ENCODE measurements at places on chromosomes 2 and 18.

DNA sequence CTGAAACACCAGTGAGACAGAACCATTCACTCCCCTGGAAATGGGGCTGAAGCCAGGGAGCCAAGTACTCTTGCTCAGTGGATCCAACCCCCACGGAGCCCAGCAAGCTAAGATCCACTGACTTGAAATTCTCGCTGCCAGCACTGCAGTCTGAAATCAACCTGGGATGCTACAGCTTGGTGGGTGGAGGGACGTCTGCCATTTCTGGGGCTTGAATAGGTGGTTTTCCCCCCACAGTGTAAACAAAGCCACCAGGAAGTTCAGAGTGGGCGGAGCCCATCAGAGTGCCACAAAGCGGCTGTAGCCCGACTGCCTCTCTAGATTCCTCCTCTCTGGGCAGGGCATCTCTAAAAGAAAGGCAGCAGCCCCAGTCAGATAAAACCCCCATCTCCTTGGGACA lies 292.8 kb downstream of the LNPK start:
- no peak for DNase-seq

GRCh38 chr2:177598326-177599138 lies 206.0 kb downstream of the AGPS start:
- peak; percentile 42 for DNase-seq

- DNase-seq = no peak
These were observed 97.6 kb downstream of the NDUFA10 start for GRCh38 chr2:239927424-239927981.

- DNase-seq = no peak
These were observed 43.1 kb upstream of the CWC22 start for GRCh38 chr2:180050246-180050645.

DNA sequence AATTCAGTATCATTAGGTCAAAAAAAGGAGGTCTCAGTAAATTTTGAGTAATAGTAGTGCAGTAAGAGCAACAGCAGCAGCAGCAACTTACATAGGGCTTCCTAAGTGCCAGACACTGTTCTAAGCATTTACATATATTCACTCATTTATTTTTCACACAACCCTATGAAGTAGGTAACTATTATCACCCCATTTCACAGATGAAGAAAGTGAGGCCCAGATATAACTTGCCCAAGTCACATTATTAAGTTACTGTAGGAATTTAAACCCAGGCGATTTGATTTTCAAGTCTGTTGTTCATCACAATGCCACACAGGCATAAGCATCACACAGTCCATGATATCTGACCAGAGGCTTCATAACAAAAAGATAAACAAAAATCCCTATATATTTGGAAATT lies 90.2 kb upstream of the DTNB start:
- DNase-seq = no peak

DNA sequence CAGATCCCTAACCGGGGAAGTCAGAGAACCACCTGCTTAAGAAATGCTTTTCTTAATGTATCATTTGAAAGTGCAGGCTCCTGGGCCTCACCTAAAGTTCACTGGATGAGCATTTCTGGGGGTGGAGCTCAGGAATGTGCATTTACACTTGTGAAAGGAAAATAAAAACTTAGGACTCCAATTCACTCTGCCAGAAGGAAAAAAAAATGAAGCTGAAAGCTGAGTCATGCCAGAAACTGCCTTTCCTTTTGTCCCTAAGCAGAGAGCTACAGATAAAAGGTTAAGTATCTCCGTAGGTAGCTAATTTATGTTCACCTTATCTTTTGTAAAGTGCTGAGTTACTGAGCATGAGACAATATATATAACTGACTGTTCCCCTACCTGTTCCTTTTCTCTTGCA lies 229.5 kb upstream of the MEX3C start:
- DNase-seq = no peak

DNA sequence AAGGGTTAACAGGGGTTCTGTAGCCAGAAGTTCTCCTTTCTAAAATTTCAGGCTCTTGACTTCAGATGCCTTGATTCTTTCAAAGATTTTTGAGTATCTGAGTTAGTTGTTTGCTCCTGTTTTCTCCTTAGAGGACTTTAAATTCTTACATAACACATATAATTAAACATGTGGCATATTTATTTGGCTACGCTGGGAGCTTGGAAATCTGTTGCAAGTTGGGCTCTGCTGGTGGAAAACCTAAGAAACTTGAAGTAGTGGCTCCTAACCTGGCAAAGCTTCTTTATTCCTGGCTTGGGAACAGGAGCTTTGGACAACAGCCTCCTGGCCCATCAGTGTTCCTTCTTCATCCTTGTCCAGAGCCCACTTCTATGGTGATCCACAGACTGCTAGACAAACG lies 72.6 kb downstream of the VIT start:
- DNase-seq = no peak

- DNase-seq = no peak
These were observed 2.5 kb downstream of the KLF7 start for GRCh38 chr2:207163053-207163755.

GRCh38 chr2:239822146-239822831 lies 202.9 kb downstream of the NDUFA10 start:
- no peak for DNase-seq

DNA sequence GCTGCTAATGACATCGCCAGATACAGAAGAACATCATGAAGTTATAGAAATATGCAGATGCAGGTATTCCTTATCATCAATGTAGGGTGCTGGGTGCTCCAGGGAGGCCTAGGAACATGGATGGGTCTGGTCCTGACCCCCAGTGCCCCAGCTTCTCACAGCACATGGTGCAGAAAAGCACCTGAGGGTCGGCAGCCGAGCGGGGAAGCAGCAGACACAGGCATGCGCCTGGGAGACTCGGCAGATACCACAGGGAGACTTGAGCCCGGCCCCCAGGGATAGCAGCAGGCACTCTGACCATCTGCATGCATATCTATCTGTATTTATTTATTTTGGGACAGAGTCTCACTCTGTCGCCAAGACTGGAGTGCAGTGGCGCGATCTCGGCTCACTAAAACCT lies 43.2 kb downstream of the TMEM18 start:
- DNase-seq = no peak

- DNase-seq = peak; percentile 71
These were observed 134.0 kb downstream of the FTCDNL1 start for GRCh38 chr2:199716807-199717586.

DNA sequence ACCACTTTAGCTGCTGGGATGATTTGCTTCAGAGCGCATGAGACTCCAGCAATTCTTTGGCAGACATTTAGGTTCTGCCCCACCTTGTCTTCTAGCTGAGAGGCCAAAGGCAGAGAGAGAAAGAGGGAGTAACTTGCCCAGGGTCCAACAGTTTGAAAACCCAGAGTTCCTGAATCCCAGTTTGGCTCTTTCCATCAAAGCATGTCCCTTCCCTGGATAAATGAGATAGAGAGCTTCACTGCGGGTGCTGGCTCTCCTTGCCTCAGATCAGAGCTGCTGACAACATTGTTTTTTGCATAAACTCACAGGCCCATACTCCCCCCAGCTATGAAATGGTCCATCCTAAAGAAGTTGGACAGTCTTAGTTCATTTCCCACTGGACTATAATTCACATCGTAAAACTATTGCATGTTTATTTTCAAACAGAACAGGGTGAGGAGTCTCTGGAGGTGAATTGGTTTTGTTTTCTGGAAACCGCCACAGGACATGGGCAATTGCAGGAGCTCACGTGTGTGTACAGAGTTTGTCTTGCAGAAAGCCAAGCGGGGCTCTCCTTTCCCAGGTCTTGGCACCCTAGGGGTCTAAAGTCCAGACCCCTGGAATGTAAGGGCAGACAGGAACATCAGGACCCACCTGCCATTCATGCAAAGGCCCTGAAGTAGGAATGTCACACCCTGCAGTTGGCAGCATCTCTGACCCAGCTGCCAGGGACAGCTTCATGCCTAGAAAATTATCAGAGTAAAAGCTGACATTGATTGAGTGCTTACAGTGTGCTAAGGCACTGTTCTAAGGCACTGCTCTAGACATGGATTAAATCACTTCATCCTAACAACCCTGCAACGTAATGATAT lies 25.0 kb upstream of the SLC14A2 start:
- no peak for DNase-seq

GRCh38 chr2:127437781-127438726 lies 19.8 kb downstream of the PROC start:
- DNase-seq = no peak

GRCh38 chr2:147177071-147177857 lies 667.6 kb upstream of the ACVR2A start:
- no peak for DNase-seq

GRCh38 chr2:120429586-120430500 lies 83.9 kb downstream of the INHBB start:
- DNase-seq = no peak

DNA sequence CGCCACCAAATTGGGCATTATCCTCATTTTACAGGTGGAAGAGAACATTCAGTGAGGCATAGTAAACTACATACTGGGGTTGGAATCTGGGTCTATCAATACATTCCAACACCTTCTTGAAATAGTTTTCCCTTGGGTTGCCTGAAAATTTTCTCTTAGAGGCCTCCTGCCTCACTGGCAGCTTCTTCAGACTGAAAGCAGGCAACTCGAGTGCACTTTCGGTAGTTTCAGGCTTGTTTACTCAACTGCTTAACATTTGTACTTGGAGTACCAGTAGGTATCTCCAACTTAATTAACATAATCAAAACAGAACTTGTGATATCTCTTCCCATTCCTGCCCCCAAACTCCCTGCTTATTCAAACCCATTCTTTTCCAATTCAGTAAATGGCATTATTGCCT lies 36.2 kb upstream of the C2orf74 start:
- no peak for DNase-seq

DNA sequence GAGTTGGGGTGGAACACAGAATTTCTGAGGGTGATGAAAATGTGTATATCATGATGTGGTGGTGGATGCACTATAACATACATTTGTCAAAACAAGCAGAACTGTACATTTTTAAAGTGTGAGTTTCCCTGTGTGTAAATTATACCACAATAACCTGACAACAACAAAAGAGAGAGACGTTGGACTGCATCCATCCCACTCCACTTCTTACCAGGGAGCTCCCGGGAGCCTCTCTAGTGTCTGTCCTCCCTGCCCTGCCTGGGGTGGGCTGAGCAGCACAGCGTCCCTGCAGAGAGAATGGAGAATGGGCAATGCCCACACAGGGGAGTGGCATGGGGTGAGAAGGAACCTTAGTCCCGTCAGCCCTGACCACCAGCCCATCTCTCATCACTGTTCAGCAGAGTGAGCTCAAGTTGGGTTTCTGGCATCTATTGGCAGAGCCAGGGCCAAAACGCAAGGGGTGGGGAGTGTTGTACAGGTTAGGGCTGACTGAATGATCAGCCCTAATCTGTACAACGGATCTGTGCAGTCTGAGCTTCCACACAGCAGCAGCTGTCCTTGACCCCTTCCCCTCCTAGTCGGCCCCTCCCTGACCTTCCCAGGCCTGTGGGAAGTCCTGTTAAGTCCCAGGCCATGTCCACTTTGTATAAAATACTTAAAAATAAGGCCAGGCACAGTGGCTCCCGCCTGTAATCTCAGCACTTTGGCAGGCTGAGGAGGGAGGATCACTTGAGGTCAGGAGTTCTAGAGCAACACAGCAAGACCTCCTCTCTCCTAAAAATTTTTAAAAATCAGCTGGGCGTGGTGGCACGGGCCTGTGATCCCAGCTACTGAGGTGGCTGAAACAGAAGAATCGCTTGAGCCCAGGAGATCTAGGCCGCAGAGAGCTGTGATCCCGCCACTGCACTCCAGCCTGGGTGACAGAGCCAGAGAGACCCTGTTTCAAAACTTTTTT lies 3.3 kb upstream of the PROC start:
- no peak for DNase-seq

GRCh38 chr18:9454061-9454703 lies 21.1 kb upstream of the RALBP1 start:
- no peak for DNase-seq

DNA sequence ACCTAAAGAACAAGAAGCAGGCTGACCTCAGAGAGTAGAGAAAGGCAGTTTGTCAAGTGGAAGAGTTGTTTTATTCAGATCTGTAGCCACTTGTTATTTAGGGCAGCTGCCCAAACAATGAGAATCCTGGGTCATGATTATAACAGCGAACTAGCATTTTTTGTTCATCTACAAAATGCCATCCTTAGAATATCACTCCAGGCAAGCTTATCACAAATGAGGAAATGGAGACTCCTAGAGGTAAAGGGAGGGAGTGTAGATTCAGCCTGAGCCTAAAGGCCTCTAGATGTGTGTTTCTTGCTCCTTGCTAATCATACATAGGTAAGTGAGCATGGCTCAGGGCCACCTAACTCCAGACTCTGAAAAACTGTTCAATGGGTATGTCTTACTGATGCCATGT lies 126.1 kb downstream of the HNMT start:
- DNase-seq = peak; percentile 15

- DNase-seq = no peak
These were observed 108.4 kb downstream of the COPS8 start for GRCh38 chr2:237194081-237194480.

DNA sequence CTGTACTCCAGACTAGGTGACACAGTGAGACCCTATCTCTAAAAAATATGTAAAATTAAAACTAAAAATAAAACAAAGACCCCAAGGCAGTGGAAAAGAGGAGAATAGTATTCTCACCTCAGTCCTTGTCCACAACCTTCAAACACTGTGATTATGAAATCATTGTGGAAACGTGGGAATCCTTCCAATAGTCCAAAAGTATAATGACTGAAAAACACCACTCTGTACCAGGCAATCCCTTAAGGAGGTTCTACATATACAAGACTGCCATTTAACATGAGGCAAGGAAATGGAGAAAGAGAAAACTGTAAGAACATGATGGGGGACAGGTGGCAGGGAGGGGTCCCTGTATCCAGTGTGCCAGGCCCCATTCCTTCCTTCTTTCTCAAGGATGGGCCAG lies 66.1 kb downstream of the ACVR1 start:
- DNase-seq = no peak

GRCh38 chr2:181683518-181684453 lies 3.5 kb upstream of the NEUROD1 start:
- no peak for DNase-seq

DNA sequence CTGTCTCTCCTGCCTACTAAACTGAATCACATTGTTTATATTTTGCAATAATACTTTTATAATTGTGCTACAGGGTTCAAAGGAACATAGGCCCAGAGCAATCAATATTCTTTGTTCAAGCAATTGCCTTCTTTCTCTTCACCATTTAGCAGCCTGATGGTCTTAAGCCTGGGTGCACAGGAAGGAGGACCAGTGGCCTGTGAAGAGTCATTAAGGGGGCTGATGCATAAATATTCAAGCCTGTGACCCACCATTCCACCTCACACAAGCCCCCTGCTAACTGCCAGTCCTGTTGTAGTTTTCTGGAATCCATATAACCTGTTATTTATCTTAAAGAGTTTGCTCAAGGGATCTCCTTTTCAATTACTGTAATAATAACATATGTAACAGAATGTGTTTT lies 56.0 kb downstream of the ABCA12 start:
- DNase-seq = peak; percentile 20

GRCh38 chr2:46544581-46544980 lies 65.2 kb downstream of the TMEM247 start:
- DNase-seq = no peak

- DNase-seq = no peak
These were observed 14.6 kb upstream of the TMEM214 start for GRCh38 chr2:27018142-27018541.

GRCh38 chr18:68740966-68741365 lies 26.1 kb upstream of the TMX3 start:
- no peak for DNase-seq

Measured in renal pelvis (tissue), 12 donors.